ENCODE measurements at places on chromosomes 3 and 15.

- DNase-seq = no peak
These were observed 167.3 kb downstream of the FAM43A start for GRCh38 chr3:194852831-194853508.

DNA sequence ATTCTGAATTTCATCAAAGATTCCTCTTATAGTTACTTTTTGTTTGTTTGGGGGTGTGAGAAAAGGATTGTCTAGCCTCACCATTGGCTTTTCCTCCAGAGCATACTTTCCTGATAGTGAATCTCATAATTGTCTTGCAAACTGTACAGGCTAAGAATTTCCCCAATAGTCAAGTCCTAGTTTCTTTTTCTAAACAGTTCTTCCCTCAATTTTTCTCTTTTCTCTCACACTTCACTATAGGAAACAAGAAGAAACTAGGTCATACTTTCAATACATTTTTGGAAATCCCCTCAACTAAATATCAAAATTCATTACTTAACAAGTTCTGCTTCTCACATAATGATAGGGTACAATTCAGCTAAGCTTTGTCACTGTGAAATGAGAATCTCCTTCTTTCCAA is 241.9 kb downstream of the IL20RB start:
- no peak for DNase-seq

DNA sequence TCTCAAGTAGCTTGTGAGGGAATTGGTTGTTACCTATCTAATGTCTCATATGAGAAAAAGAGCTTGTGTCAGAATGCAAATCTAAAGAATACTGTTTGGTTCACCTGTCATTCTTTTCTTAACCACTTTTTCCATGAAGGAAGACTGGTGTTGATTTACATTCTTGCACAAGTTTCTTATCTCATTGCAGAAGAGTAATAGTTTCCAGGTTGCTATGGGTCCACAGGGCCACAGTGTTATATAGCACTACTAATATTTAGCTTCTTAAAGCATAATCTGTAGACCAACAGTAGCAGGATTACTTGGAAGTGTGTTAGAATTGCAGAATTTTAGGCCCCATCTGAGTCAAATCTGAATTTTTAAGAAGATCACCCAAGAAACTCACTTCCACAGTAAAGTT is 697.5 kb downstream of the GBE1 start:
- DNase-seq = no peak

DNA sequence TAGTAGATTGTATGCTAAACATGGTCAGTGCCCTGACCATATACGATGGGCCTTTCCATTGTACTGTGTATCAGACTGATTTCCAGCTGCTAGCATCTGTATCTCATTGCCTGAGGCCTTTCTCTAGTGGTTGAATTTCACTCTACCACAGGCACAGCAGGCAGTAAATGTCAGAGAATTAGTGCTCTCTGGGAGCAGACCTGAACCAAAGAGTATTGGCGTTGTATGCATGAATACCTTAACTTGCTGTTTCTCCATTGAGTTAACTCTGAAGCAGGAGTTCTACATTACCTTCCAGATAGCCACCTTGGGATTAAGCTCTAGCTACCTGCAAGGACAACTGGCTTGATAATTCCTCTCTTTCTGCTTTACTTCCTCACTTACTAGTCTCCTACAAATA is 439.2 kb upstream of the EPHA3 start:
- no peak for DNase-seq

GRCh38 chr15:31216215-31216911 is 110.3 kb upstream of the KLF13 start:
- no peak for DNase-seq

DNA sequence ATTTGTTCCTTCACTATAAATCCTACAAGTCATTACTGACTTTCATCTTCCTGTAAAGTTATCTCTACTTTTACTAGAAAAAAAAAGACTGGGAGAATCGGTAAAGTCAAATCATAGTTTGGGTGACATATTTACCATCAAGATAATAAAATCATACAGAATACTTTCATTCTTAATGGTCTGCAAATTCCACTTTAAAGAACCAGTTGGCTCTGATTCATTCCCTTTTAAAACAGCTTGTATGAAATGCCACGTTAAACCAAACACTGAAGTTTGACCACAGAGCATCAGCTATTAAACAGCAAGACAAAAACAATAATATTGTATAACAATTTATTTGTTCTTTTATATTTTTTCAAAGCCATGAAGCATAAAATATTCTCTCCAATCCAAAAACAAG is 100.7 kb downstream of the FBN1 start:
- DNase-seq = no peak

- no peak for DNase-seq
These were observed 17.9 kb upstream of the FAM81A start for GRCh38 chr15:59420108-59420507.

DNA sequence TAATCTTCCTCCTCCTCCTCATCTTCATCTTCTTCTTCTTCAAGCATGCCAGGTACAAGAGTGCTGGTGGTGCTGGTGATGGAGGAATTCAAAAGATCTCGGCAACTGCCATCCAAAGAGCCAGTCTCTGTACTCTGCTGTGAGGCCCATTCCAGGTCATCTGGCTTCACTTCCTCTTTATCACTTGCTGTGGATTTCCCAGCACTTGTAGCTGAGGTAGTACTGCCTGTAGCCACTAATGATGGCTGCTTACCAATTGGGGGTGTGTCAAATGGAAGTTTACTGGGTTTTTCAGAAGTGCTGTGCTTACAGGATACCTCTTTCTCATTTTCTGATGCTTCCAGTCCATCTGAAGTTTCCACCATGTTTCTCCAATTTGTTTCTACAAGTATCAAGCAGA is 28.8 kb upstream of the SHC4 start:
- DNase-seq = no peak

GRCh38 chr3:162722337-162722736 is 1225.7 kb downstream of the OTOL1 start:
- no peak for DNase-seq

DNA sequence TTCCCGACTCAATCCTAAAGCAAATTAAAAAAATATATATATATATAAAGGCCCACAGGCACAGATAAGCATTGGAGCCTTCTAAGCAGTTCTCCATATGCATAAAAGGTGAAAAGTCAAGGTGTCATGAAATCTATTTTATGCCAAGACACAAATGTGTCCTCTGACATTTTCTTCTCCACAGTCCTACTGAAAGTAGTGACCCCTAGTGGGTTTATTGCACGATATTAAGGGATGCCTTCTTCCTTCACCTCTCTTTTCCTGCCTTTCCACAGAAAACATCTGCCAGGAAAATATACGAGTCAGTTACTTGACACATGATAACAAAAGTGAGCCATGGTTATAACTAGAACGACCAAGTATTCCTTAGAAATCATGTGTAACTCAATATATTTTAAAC is 303.2 kb downstream of the TIGIT start:
- no peak for DNase-seq

DNA sequence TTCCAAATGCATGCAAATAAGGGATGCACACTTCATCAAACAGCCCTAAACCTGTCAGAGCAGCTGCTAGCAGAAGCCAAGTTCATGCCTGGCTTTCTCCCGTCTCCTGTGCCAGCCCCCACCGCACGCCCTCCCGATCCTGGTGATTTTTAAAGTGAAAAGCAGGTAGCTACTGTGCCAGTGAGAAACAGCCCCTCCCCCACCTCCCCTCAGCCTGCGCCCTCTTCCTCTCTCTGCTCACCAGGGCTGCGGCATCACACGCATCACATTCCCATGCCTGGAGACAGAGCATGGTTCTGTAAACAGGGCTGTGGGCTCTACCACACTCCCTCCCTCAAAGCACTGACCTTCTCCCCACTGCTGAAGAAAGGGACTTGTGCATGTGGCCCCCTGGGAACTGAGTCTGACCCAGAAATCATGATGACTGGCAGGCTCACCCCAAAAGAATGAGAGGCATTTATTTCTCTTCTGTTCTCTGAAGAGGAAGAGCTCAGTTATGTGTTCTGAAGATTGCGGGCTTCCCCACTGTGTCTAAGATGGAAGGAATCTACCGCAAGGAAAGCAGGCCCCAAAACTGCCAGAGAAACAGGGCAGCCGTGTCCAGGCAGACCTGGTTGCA is 14.5 kb upstream of the SLC6A1 start:
- DNase-seq = no peak

DNA sequence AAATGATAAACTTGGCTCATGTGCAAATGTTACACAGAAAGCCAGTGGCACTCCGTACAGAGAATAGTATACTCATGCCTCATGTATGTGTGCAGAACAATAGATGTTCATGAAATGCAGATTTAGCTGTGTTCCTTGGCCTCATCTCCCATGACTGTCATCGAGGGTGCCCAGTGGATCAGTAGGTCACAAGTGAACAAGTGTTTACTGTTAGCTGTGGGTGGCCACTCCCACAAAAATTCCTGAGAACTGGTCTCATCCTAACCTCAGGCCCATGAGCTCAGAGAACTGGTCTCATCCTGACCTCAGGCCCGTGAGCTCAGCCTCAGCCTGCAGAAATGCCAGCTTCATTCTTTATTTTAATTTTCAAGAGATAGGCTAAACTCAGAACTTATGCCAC is 124.1 kb downstream of the GADL1 start:
- DNase-seq = no peak

DNA sequence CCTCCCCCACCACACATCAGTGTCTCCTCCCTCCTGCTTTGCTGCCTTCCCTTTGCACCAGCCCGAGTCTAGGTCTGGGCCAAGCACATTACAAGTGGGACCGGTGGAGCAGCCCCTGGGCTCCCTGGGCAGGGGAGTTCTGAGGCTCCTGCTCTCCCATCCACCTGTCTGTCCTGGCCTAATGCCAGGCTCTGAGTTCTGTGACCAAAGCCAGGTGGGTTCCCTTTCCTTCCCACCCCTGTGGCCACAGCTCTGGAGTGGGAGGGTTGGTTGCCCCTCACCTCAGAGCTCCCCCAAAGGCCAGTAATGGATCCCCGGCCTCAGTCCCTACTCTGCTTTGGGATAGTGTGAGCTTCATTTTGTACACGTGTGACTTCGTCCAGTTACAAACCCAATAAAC is 2.3 kb upstream of the ABCF3 start:
- no peak for DNase-seq

- DNase-seq = no peak
These were observed 12.0 kb downstream of the LRRC3B start for GRCh38 chr3:26634601-26635000.

GRCh38 chr3:123733805-123734526 is 149.1 kb upstream of the HACD2 start:
- no peak for DNase-seq

DNA sequence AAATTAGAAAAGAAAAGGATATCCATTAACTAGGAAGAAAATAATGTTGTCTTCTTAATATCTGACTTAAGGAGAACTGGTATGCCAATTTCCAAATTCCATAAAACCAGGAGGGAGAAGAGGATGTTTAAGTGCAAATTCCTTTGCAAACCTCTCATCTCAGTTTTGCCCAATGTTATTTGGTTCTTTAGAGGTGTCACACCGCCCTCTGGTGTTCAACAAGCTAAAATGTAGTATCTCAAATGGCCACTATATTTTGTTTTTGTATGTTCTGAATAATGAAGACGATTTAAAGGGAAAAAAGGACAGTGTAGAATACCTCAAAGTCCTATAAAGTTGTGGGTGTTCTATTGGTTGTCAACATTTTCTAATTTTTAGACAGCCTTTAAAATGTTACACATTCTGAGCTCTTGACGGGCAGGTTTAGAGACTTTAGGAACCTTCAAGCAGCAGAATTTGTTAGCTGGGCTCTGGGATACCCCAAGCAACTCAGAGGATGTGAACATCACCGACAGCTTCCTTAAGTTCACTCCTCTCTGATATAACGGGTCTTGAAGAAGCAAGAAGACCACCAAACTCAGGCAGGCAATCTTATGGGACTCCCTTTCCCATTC is 458.3 kb downstream of the MFSD1 start:
- no peak for DNase-seq

DNA sequence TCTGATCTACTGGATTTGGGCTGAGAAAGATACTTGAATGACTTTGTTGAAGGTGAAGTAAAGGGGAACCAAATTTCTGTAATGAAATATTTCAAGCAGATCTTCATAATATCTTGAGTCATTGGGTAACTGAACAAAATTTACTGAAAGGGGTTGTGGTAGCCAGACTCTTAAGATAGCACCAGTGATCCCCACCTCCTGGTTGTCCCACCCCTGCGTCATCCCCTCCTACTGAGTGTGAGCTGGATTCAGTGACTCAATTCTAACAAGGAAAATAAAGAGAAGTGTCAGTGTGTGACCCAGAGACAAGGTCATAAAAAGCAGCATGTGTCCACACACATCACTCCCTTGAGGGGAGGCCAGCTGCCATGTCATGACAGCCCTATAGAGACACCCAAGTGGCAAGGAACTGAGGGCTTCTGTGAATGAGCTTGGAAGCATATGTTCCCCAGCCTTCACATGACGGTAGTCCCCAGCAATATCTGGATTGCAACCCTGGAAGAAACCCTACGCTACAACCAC is 107.1 kb downstream of the MECOM start:
- no peak for DNase-seq

- no peak for DNase-seq
These were observed 27.0 kb downstream of the CRYGS start for GRCh38 chr3:186517218-186517617.

- no peak for DNase-seq
These were observed 81.2 kb downstream of the CHD2 start for GRCh38 chr15:92981333-92981732.

- DNase-seq = no peak
These were observed 7.8 kb downstream of the C3orf18 start for GRCh38 chr3:50559702-50560101.

GRCh38 chr3:188060840-188061544 is 93.0 kb upstream of the LPP start:
- no peak for DNase-seq

DNA sequence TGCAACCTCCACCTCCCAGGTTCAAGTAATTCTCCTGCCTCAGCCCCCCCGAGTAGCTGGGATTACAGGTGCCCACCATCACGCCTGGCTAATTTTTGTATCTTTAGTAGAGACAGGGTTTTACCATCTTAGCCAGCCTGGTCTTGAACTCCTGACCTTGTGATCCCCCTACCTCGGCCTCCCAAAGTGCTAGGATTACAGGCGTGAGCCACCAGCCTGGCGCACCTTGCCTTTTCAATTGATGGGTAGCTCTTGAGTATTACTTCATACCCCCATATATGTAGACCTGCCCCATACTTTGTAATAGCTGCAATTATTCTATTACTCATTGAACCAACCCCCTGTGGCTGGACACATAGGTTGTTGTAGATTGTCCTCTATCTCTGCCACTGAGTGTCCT is 101.3 kb downstream of the LRRK1 start:
- DNase-seq = no peak

DNA sequence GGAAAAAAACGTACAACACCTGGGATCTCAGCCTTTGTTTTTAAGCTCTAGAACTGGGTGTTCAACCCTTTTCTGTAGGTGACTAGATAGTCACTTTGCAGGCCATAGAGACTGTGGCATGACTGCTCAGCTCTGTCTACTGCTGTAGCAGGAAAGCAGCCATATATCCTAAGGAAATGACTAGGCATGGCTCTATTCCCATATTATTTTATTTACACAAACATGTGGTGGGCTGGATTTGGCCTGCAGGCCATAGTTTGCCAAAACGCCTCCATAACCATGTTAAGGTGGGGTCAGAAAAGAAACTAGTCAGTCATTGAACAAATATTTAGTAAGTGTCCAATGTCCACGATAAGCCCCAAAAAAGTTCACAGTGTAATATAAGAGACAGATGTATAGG is 452.5 kb downstream of the MCTP2 start:
- no peak for DNase-seq

Measured in cortex of kidney (tissue), 1 donor.